ENCODE measurements at places on chromosomes 2 and 18.

GRCh38 chr18:24428709-24429108 is 2.2 kb downstream of the IMPACT start:
- DNase-seq: no peak

DNA sequence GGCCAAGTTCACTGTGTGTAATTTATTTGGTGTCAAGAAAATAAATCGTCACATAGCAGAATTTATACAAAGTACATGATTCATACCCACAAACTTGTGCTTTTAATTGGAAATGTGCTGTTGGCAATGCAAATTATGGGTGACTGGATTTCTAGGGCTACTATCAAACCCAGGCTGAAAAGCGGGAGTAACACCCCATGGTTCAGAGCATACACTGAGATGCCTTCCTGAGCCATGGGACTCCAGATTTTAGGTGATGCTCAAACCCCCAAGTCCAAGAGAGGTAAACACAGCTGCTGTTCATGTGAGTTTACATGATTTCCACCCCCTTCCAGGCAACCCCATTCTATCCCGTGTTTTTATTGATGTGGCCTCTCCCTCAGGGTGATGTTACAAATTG is 565.9 kb upstream of the ID2 start:
- DNase-seq: peak; percentile 77

- no peak for DNase-seq
Observed at GRCh38 chr2:121237336-121237979, 47.5 kb downstream of the TFCP2L1 start.

- DNase-seq: no peak
Observed at GRCh38 chr2:191352536-191352935, 107.3 kb downstream of the MYO1B start.

GRCh38 chr18:79940814-79941472 is 10.5 kb downstream of the SLC66A2 start:
- no peak for DNase-seq

GRCh38 chr2:155830817-155831579 is 501.5 kb downstream of the NR4A2 start:
- no peak for DNase-seq

GRCh38 chr2:172698041-172698863 is 37.4 kb upstream of the RAPGEF4 start:
- DNase-seq: no peak

GRCh38 chr2:218039171-218039570 is 29.9 kb upstream of the RUFY4 start:
- no peak for DNase-seq

DNA sequence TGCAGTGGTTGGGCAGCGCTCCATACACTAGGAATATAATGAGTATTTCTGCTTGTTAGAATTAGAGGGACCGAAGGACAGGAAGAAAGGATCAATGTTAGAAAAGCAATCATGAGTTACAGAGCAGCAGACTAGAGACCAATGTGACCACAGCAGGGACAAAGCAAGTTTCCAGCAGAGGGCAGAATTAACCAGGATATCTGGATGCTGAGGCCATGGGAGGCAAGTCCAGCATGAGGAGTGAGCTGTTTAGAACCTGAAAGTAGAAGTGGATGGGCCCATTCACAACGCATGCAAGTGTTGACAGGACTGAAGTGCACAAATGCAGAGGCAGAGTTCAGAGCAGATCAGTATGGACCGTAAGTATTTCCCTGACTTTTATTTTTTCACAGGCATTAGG is 910.4 kb upstream of the GYPC start:
- DNase-seq: peak; percentile 31

- DNase-seq: no peak
Observed at GRCh38 chr18:75344161-75344560, 83.3 kb downstream of the SMIM21 start.

GRCh38 chr2:137435162-137435561 is 529.1 kb upstream of the HNMT start:
- DNase-seq: no peak

DNA sequence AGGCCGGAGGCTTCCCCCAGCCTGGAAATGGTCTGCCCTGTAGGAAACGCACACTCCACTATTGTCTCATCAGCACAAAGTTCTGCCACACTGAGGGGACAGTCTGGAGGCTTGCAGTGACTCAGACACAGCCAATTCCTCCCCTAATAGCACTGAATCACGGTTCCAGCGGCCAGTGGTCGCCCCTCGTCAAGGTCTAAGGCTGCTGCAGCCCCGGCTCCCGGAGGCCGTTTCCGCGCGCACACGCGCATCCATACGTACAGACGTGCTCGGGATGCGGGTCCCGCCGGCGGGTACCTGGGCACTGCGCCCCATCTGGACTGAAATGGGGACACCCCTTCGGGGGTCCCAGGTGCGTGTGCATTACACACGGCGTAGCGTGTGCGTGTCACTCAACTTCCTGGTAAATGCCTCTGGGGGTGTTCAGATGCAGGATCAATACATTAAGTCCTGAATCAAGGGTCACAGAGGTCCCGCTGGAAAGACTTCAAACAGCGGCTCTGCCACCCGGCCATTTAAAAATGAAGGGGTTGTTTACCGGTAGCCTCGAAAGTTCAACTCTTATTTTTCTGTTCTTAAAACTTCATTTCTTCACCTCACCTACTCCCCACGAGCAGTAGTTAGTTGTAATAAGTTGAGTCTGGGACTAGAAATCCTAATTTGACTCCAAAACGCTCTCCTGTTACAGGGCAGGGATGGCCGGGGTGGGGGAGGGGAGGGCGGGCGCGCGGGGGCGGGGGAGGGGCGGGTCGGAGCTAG is 572 bp upstream of the ZNF516 start:
- peak; percentile 57 for DNase-seq

GRCh38 chr18:3440341-3440740 is 9.6 kb upstream of the TGIF1 start:
- DNase-seq: no peak

GRCh38 chr2:25323042-25323514 is 18.6 kb downstream of the DNMT3A start:
- DNase-seq: no peak

DNA sequence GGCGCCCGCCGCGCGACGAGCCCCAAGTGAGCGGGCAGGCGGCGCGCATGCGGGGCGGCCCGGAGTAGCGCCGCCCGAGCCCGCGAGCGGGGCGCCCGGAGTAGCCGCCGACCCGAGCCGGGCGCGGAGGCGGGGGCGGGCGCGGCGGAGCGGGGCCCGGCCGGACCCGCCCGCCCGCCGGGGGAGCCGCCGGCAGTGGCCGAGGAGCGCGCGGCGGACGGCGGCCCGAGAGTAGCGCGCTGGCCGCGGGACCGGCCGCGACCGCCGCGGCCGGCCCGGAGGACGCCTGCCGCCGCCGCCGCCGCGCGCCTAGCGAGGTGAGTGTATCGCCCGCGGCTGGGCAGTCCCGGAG is at the start of gene GALNT1:
Gene GALNT1, plus strand, starts transcription at position 195 of the 352 bp plus-strand sequence. CDS start 72,923 bp downstream, outside the sequence.
- no peak for DNase-seq

DNA sequence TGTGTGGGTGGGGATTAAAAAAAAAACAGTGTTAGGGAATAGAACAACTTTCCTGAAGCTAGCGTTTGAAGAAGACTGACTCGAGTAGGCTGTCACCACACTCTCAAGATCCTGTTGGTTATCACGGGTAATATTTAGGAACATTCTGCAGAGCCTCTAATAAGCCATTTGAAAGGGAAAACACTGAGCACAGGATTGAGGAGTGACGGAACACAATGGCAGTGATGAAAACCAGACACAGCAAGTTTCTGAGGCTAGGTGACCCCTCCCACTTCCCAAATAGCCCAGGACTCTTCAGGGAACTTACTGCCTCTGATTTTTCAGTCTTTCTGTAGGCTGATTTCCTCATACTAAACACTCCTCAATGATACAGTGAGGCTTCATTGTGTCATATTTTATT is 88.2 kb upstream of the TMEM200C start:
- DNase-seq: no peak

DNA sequence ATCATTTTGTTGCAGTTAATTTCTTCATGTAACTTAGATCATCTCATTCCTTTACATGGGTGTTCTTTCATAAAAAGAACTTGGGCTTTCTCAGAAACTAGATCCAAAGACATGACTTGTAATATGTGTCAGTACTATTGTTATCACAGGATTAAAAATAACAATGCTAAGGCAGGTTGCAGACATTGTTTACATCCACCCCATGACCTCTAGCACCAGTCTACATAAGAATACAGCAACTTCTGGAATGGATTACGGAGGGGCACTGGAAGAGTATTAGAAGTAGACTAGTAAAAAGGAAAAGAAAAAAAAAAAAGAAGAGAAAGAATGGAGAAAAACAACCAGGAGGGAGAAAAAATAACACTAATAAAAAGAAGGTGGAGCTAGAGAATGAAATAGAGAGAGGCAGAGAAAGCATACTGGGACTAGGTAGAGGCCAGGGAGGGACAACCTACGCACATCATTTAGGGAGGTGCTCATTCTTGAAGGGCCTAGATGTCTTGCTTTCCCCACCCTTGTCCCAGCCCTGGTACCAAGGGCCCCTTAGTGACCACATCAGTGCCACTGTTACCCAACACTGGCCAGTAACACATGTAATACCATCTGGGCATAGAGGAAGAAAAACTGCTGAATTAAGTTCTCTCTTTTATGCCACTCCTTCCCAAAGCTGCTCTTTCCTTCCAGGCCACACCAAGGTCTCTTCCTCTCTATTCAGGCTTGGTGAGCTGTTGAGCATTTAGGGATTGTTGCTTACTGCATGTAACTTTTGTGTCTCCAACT is 70.6 kb upstream of the KLF7 start:
- DNase-seq: no peak

DNA sequence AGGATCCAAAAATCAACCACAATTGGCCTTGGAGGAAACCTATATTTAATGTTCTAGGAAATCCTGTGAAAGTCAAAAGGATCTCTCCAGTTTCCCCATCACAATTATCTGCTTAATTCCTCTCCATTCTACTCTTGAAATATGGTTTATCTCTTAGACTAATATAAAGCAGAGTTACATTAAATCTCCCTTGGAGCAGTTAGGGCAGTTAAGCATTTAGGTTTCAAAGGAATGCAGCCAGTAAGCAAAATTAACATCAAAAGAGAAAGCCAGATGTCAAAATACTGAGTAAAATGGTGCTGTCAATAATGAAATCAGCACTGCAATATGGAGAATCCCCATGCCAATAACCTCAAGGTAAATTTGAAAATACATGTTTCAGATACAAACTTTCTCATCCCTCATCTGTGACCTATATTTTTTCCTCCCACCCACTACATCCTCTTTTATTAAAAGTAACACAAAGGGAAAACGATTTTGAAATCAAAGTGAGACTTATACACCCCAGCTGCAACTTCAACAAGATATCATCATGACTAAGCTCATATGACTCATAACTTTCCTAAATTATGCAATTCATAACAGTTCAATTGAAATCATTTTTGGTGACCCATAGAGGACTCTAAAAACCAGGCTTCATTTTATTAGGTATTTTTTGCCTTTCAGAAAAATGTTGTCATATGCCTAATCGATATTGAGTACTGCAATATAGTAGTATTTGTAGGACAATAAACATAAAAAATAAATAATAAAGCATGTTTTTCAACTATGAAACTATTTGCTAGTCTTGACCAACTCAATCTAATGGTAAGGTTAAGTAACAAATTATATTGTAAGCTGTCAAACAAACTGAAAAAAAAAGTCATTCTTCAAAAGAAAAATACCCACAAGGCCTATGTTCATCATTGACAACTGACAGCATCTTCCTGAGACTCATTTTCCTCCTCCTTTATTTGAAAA is 3.1 kb downstream of the ADAM17 start:
- no peak for DNase-seq

GRCh38 chr2:207502577-207503198 is 27.1 kb upstream of the CREB1 start:
- DNase-seq: no peak
